ENCODE measurements at places on chromosomes 1 and 21. TPM values are rescaled to one million over a fixed set of nuclear protein-coding genes. Genes with fewer than 3 reads are reported as not detected.

CRYBG2 gene
- total RNA-seq, result 1.2 TPM

PLA2G2A gene
- total RNA-seq, result not detected

HCRTR1 gene
- total RNA-seq, result not detected

OR2G6 gene
- not detected for total RNA-seq

PTAFR gene
- 0.23 TPM for total RNA-seq

RPTN gene
- not detected for total RNA-seq

THEM5 gene
- total RNA-seq, result not detected

IFI44L gene
- 50.8 TPM for total RNA-seq

MATN1 gene
- not detected for total RNA-seq

KCNE2 gene
- total RNA-seq, result not detected

BRDT gene
- not detected for total RNA-seq

AIRE gene
- 3.0 TPM for total RNA-seq

ATP1A4 gene
- total RNA-seq, result not detected

DENND2C gene
- 0.11 TPM for total RNA-seq

DENND2D gene
- 203 TPM for total RNA-seq

HTR1D gene
- not detected for total RNA-seq

SOD1 gene
- total RNA-seq, result 223 TPM

ZMYND12 gene
- not detected for total RNA-seq

ERG gene
- total RNA-seq, result not detected

S100A2 gene
- total RNA-seq, result 0.73 TPM

IQGAP3 gene
- total RNA-seq, result 16.4 TPM
